Stimulated activated CD4-positive, alpha-beta T cell treated with anti-CD3 and anti-CD28 coated beads, TNF-alpha, amount 100 ng/mL, for 48 hours (primary cell): ENCODE measurements at places on chromosomes 6 and 20.

DNA sequence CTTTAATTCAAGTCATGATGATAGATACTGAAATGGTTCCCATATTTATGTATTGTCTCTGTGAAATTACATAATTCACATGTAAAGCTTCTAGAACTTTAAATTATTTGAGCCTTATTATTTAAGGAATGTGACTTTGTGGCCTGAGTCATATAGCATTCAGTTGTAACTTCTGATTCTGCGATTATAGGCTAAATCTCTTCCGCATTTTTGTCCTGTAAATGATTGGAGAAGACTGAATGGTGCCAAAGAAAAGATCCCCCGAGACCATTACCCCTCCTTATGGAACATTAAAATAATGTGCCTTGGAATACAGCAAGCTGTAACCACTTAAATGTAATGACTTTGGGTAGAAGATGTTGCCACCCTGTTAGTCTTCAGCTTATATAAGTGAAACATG lies 63.3 kb upstream of the MAP7 start:
- no peak for DNase-seq

DNA sequence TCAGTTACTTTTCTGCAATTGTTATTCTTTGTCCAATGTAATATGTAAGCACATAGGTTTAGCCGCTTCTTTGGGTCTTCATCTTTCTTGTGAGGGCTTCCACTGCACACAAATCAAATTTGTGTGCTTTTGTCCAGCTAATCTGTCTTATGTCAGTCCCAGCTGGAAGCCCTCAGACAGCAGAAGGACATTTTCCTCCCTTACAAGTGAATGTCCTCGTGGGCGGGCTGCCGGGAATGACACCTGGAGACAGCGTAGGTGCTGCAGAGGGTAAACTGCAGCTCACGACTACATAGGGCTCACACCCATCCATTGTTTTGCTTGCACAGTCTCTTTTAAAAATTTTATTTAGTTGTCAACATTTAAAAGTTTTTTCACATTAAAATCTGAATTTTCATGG lies 24.6 kb upstream of the PPP1R14C start:
- DNase-seq, result no peak

DNA sequence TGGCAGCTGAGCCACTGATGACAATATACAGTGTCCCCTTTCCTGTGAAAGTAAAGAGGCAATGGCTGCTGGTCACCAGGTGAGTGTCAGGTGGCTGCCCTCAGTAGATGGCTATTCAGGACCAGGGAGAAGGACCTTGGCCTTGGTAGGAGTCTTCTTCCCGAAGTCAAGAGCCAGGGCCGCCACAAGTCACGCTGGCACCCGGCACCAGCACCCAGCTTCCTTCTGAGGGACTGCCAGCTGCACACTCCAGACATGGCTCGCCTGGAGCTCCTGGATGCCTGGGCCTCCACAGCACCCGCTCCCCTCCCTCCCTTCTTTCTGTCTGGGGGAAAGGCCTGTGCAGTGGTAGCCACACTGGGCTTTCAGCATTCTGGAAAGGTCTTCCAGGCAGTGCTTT lies 126.9 kb downstream of the TMEM242 start:
- no peak for DNase-seq

DNA sequence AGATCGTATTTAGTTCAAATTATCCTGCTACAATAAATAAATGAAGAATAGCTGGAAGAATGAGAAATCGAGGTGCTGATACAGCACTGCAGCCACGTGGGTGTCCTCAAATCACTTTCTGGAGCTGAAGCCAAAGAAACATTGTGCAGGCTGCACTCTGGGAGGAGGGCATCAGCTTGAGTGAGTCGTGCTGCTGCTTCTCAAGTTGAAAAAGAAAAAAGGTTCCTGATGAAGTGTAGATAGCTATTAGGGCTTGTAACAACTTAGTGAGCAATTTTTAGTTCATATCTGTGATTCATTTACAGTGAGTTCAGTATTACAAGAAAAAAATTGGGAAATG lies 40.5 kb downstream of the DSE start:
- no peak for DNase-seq

DNA sequence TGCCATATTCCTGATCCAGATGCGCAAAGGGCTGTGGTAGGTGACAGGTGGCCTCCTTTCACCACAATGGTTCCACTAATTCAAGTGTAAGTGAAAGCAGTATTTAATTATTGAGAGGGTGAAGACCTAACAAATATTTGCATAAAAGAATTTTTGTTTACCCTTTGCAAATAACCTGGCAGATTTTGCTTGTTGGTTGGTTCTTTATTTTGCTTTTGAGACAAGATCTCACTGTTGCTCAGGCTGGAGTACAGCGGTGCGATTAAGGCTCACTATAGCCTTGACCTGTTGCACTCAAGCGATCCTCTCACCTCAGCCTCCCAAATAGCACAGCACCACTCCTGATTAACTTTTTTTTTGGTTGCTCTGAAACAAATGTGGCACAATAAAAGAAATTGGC lies 49.2 kb downstream of the PCNA start:
- no peak for DNase-seq

DNA sequence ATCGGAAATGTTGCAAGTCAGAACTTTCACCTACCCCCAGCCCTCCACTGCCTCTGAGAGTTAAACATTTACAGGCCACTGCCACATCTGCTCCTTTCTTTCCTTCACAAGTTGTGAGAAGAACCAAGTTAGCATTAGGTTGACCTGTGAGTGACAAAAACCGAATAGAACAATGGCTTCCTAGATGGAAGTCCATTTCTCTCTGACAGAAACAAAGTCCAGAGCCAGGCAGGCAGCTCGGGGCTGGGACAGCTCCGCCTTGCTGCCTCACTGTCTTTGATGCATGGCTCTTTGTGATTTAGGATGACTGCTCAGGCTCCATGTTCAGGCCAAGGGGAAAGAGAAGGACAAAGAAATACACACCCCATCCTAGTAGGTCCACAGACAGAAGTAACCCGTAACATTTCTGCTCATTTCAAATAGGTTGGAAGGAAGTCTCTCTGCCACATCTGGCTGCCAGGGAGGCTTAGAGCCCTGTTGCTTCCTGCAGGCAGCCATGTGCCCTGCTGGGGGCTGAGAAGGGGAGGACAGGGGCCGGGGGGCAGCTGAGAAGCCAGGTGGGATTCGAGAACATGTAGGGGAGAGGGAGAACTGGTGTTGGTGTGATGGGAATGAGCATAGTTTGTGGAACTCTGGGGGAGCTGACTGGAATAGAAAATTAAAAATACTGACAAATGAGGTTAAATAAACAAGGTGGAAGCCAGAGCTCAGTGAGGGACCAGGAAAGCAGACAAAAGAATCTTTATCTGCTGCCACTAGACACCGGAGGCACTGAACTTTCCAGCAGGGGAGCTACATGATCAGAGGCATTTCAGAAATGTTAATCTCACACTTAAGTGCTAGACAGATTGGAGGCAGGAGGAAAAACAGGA lies 19.5 kb upstream of the IER3 start:
- no peak for DNase-seq

DNA sequence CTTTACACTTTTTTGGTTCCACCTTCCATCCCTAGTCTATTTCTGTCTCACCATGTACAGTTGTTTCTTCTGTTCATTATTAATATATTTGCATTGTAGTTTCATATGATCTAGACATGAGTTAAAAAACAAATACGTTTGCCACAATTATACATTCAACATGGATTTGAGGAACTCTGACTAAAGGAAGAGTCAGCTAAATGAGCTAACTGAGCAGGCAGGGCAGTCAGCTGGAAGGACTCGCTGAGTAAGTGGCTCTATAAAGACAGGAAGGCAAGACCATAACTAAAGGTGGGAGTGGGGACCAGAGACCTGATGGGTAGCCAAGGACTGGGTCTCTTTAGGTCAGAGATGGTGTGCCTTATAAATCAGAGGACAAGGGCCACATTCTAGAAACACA lies 26.3 kb downstream of the TMX4 start:
- no peak for DNase-seq

DNA sequence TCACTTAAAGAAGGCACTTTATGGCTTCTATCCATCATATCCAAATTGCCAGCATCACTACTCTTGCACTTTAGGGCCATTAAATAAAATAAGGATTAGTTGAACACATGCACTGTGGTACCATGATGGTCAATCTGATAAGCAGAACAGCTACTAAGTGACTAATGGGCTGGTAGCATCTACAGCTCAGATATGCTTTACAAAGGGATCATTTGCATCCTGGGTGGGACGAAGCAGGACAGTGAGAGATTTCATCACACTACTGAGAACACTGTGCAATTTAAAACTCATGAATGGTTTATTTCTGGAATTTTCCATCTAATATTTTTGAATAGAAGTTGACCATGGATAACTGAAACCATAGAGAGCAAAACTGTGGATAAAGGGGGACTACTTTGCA lies 25.1 kb upstream of the ZSCAN9 start:
- DNase-seq, result no peak
